NCI-H2029 treated with DMSO at 0.1 percent for 48 hours (cell line): ENCODE measurements at places on chromosomes 1 and 21.
A peak's percentile ranks its signal among the peaks of the same experiment; 100 is the strongest.

DNA sequence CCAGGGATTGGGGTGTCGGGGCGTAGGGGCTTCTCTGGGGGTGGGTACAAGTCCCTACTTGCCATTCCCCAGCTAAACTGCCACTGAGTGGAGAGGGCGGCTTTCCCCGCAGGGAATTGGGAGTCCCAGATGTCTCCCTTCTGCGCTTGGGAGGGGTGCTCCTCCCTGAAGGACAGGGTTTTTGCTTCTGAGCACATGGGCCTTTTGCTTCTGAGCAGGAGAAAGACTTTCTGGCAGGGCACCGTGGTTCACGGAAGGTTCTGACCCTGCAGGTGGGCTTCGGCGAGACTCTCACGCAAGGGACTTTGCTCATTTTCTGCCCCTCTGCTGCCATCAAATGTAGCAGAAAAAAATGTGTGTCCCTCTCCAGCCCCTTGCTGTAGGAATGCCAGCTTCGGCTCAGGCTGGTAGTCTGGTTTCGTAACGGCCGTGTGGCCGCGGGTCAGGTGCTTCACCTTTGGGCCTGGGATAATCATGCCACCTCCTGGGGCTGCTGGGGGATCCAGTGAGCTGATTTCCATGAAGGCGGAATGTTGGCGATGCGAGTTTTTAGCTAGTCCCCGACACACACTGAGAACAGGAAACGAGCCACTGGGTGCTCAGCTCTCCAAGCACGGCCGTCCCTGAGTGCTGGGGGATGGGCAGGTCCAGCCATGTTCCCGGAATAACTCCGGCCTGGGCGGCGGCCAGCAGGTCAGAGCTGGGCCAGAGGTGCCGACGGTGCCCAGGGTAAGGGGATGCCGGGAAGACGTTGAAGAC is 364.0 kb downstream of the CAMTA1 start:
- no peak for DNase-seq

- no peak for DNase-seq
Measured at GRCh38 chr1:200224315-200224714, 185.5 kb downstream of the ZNF281 start.

DNA sequence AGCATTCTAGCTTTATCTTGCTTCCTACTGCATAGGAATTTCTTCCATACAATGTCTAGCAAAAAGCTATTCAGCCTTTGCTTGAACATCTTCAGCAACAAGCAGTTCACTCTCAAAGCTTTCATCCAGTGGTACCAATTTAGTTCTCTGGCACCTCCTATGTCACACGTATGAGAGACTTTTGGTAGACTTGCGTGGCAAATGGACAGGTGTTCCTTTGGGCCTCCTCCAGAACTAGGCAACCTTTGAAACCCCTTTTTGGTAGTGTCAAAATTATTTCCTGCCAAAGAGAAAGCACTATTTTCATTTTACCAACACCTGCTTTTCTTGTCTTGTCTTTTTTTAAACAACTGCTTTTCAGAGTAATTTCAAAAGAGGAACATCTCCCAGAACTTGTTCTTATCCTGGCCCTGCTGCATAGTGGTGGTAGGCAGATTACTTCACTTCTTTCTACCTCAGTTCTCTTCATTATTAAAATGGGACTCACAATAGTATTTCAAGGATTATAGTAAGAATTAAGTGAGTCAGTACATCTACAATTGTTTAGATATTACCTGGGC is 122.4 kb downstream of the MAST2 start:
- no peak for DNase-seq

GRCh38 chr1:91884459-91885212 is 1.3 kb downstream of the TGFBR3 start:
- DNase-seq: no peak

- DNase-seq: no peak
Measured at GRCh38 chr1:40302475-40302874, 14.6 kb downstream of the COL9A2 start.

DNA sequence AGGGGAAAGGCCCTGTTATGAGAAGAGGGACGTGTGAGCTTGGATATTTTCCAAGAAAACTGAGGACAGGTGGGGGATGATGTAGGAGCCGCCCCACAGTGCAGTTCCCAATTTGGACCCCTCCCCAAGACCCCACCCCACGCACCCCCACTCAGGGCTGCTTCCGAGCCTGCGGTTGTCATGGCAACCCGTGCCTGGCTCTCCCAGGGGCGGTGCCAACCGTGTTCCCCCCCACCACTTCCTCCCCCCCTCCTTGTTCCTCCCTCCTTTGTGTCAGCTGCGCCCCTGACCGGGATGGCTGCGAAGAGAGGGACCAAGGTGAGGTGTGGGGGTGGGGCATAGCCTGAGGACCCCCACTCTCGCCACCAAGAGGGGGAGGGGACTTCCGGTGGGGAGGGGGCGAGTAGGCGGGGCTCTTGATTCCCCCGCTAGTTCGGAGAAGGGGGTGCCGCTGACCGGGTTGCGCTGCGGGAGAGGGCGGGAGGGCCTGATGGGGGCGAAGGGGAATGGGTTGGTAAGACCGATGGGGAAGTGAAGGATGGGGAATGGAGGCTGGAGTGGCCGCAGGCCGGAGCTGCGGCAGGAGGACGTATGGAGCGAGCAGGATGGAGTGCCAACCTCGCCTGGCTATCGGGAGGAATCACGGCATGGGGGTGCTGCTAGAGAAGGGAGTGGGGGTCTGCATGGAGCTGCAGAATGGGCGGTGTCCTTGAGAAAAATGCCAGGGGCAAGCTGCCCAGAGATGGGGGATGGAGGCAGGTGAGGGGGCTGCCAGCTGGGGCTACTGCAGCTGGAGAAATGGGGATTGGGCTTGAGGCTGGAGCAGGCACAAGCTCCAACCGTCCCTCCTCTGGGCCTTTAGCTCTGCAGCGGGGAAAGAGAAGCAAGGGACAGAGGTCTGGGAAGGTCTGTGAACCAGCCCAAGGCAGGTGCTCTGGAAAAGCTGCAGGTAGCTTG is 953 bp downstream of the TRIM46 start:
- no peak for DNase-seq

- DNase-seq: no peak
Measured at GRCh38 chr1:54417123-54417522, 10.9 kb upstream of the SSBP3 start.

- no peak for DNase-seq
Measured at GRCh38 chr1:55148676-55149075, 66.5 kb downstream of the USP24 start.

GRCh38 chr1:121558514-121558913 is 373.7 kb downstream of the SRGAP2C start:
- no peak for DNase-seq

DNA sequence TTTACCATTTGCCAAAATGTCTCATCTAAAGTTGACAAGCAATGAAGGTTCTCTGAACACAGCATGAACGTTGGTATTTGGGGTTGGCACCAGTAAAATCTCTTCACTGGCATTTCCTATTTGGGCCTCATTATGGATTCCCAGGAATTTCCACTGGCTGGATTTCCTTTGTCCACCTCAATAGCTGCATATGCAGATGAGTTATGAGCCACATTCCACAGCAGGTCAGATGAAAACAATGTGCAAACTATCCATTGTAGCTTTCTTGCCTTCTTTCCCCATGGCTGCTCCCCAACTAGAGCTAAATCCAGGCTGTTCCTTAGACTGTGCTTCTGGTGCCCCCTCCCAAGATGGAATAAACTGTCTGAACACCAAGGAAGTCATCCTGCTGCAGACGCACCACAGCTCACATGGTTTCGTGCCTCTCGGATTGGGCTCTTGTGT is 168.1 kb upstream of the FGGY start:
- DNase-seq: no peak

DNA sequence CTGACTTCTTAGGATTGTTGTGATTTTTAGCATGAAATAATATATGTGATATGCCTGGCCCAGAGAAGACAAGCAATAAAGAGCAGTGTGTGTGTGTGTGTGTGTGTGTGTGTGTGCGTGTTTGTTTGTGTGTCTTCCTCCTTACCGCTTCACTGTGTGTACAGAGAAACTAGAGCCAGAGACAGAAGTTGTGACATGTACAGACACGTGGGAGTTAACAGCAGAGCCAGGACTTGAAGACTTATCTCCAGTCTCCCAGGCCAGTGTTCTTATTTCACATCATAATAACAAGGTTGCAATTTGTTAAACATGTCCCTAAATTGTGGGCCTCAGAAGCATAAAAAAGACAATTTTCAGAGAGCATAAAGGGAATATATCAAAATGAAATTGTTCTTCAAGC is 192.0 kb upstream of the JUN start:
- DNase-seq: no peak

- no peak for DNase-seq
Measured at GRCh38 chr1:11042995-11043874, 3.8 kb downstream of the MASP2 start.

DNA sequence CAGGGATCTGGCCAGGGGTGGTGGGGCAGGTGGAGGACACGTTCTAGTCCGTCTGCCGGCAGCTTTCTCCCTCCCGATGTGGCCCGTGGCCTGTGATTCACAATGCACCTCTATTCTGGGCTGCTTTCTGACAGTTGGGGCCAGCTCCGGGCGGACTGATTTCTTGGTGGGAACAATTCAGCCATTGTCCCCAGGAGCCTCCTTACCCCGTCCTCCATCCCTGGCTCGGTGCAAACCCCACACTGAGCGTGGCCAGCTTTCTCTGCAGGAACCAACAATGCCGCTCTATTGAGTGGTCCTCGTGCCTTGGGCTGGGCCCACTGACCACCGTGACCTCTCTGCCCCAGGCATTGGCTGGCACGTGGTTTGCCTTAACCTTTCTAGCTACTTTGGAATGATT is 29.7 kb downstream of the PADI2 start:
- no peak for DNase-seq

DNA sequence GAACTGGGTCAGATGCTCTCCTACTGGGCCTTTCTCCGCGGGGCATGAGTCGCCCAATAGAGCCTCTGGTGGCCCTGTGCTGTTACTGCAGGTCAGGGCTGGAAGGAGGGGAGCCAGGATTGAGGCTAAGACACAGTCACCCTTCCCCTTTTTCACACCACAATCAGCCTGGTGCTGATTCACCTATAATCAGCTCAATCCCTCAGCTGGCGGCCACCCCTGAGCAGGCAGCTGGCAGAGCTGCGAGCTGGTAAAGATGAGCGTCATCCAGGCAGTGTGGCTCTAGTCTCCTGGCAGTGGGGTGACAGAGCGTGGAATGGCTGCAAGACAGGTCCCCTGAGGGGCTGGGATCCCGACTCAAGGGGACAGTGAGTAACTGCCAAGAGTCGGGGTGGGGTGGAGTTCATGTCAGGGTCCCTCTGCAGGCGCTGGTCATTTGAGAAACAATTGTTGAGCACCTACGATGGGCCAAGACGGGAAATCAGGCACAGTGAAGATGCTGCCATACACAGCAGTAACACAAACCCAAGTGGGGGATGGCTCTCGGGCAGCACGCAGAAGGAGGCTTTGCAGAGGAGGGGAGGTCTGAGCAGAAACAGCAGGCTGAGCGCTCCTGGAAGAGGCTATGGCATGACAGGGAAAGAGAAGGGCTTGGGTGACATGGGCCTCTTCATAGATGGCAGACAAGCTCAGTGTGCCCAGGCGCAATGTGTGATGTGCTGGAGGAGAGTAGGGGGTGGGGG is 21.8 kb downstream of the ATF3 start:
- DNase-seq: peak; percentile 5

GRCh38 chr1:172450524-172450885 is 6.6 kb upstream of the PIGC start:
- no peak for DNase-seq

GRCh38 chr1:101150670-101151069 is 86.1 kb upstream of the S1PR1 start:
- DNase-seq: no peak

DNA sequence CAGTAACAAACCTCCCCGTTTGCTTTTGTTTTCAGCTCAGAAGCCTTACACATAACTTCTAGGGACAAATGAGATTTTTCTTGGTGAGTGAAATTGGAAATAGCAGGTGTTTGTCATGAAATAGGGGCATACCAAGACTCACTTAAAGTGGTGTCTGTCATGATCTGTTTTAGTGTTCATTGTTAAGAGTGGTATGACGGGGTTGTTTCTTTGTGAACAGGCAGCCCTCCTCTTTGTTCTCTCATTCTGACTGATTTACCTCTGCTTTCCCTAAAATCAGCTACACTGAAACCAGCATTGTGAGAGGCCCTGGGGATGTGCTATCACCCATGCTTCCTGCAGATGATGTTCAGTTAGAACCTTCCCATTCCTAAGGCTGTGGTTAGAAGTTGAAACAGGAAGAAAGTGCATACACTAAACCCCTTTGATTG is 2.5 kb upstream of the ERO1B start:
- no peak for DNase-seq

DNA sequence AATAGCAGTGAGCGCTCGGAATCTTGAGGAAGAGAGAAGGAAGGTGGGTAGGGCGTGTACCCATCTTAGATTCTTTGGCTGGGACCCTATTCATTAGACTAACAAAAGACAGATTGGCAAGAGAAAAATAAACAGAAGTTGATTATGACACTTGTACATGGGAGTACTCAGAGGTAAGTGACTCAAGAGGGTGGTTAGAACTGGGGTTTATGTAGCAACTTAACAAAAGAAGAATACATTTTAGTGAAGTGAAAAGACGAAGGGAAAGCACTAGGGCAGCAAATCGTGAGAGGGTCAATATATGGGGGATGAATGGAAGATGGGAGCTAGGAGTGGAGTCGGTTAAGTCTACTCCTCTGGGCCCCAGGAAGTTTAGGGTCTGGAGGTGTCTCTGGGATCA is 25.8 kb upstream of the RCC2 start:
- DNase-seq: no peak

DNA sequence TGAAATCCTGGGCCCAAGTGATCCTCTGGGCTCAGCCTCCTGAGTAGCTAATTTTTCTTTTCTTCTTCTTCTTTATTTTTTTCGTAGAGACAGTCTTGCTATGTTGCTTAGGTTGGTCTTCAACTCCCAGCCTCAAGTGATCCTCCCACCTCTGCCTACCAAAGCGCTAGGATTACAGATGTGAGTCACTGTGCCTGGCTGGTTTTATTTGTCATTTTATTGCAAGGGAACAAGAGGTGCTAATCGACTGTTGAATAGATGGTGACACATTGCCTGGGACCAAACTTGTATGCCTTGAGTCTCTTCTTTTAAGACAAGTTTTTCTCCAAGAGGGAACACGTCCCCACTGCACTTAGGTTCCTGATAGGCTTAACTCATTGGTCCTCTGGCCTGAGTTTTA is 20.0 kb upstream of the KLHDC8A start:
- DNase-seq: no peak

DNA sequence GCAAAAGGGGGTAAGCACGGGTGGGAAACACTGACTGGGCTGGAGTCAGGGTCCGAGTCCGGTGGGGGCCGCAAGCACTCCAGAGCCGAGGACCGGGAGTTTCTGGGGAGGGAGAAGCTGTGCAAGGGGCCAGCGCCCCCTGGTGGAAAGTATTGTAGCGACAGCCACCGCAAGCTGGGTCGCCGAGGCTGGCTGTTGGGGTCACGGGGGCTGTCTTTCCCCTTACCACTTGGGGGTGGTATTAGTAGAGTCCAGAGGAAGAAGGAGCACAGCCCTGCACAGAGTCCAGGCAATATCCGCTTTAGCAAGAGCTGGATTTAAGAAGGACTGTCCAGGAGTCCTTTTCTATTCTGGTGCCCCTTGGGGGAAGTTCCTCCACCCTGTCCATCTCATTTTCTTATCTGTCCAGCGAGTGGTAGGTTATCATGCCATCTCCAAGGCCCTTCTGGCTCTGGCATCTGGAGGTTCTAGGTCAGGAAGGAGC is 17.9 kb upstream of the ETV3 start:
- DNase-seq: peak; percentile 44
